ENCODE measurements at places on chromosomes 2 and 18.

DNA sequence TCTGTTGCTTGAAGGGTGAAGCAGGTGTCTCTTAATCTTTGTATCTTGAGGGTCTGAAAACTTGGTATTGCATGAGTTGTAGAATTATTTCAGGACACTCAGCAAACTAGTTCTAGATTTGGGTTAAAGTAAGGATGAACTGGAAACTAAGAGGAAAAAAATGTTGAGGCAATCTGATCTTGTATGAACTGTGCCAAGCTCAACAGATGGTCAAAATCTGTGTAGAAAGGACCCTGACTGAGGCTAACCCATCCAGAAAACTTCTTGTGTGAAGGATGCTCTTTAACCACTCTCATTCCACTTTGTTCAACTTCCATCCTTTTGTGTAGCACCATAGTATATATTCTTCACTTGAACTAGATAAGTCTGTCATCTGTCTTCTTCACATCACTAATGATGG lies 861.7 kb downstream of the SLC4A3 start:
- no peak for DNase-seq

DNA sequence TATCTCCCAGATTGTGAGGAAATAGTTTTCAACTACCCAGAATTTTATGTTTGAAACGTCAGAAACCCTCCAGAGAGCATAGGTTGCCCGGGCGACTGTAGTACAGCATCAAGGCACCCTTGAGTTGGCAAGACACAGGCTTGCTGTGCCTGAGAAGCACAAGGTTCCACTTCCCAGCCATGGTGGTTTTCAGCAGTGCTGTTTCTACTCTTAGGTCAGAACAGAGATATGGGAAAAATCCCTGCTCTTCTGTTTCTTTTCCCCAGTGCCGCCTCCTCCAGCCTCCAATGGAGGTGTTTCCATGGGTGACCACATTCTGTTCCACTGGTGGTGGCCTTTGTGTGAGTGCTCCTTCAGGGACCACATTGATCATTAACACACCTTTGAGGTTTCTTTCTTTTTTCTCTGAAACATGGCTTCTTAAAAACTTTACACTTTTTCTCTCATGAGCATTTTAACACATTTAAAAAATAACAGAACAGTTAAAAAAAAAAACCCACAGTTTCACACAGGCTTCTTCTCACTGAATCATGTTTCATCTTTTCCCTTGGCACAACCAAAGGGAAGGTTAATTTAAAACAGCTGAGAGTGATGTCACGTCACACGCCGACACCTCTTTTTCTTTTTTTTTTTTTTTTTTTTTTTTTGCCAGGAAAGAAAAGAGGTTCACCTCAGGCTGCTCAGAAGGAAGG lies 229.3 kb upstream of the HDAC4 start:
- no peak for DNase-seq

- peak; percentile 79 for DNase-seq
Observed at GRCh38 chr18:5295231-5295920, at the start of gene ZBTB14. Gene ZBTB14, minus strand, starts transcription at chr18:5295726. Its CDS starts 2,480 bp downstream, at chr18:5293246.

DNA sequence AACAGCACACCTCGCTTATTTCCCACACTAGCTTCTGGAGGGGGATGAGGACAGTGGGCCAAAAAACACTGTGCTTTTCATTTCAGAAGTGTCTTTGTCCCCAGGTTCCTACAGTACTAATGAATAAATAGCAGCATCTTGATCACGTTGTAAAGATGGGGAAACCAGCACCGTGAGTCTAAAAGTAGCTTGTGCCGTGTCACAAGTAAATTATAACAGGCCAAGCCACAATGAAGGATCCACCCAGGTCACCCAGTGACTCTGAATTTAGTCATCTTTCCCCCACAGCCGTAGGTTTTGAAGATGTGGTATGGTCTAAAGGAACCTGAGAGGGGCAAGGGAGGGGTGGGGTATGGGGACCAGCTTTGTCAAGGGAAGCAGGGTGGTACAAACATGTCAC lies 8.8 kb downstream of the FZD7 start:
- DNase-seq = no peak

DNA sequence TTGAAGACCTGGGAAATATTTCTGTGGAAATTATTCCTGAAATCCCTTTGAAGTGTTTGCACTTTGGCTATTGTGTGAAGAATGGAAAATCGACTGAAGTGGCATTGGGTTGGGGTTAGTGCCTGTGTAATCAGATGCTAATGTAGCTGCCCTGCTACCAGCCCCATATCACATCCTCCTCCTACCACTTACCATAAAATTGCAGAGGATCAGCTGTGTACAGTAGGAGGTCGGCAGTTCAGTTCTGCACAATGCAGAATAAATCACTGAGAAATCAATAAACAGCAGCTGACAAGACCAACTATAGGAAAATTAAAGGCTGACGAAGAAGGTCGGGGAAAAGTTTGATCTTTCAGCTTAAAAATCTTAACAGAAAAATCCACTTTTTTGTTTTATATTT lies 440.9 kb downstream of the PTPRM start:
- DNase-seq = no peak

DNA sequence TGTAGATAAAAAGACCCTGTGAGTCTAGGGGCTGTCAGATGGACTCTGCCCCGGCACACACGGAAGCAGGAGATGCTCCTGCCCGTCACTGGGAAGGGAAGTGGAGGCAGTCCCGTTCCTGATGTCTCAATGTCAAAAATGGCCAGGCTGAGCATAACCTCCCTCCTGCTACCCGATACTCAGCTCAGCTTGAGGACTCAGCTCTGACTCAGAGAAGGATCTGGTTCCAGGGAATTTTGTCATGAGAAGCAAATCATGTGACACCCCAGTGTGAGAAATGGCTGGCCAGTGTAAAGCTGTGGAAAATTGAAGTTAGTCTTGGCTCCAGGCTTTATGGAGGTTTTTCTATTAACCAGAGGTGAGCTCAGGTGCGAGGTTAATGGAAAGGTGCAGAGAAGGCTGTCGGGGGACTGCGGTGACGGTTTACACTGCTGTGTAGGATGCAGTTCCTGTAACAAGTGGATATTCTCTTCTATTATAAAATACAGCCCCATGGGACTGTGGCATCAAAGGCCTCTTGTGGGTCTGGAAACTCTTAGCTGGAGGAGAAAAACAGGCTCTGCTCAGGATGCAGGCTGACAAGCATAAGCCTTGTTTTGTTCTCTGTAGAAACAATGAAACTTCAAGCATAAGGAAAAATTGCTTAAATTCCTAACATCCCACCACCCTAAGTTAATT lies 24.7 kb upstream of the AGAP1 start:
- DNase-seq = peak; percentile 33

GRCh38 chr2:85545780-85546240 lies 6.8 kb downstream of the MAT2A start:
- no peak for DNase-seq

GRCh38 chr2:231604101-231604684 lies 11.5 kb downstream of the TEX44 start:
- peak; percentile 71 for DNase-seq

All from right hindlimb (tissue), 1 donor.